ENCODE measurements at places on chromosomes 2 and 18. TPM values are rescaled to one million over a fixed set of nuclear protein-coding genes. Genes with fewer than 3 reads are reported as not detected.

Gene SFT2D3
- polyA plus RNA-seq: 8.8 TPM

- no peaks in the 10 kb centered on the region for H3K36me3 ChIP-seq
- no peaks in the 10 kb centered on the region for H3K27me3 ChIP-seq
- no peak for DNase-seq
- H3K4me1 ChIP-seq: no peaks in the 10 kb centered on the region
- H3K27ac ChIP-seq: no peak overlapping the region
- H3K4me3 ChIP-seq: no peak overlapping the region
Observed at GRCh38 chr2:170375192-170375591, 197.2 kb downstream of the MYO3B start.

- no peaks in the 10 kb centered on the region for H3K4me1 ChIP-seq
- DNase-seq: no peak
- no peaks in the 10 kb centered on the region for H3K36me3 ChIP-seq
- H3K4me3 ChIP-seq: peak within 1 kb of the TSS; percentile 21
- H3K27ac ChIP-seq: no peak within 1 kb of the TSS
Observed at GRCh38 chr2:149038442-149039212, at the start of gene LYPD6B. TSS of gene LYPD6B (plus strand) at chr2:149038699. CDS start at chr2:149130949, 92,250 bp downstream.

DNA sequence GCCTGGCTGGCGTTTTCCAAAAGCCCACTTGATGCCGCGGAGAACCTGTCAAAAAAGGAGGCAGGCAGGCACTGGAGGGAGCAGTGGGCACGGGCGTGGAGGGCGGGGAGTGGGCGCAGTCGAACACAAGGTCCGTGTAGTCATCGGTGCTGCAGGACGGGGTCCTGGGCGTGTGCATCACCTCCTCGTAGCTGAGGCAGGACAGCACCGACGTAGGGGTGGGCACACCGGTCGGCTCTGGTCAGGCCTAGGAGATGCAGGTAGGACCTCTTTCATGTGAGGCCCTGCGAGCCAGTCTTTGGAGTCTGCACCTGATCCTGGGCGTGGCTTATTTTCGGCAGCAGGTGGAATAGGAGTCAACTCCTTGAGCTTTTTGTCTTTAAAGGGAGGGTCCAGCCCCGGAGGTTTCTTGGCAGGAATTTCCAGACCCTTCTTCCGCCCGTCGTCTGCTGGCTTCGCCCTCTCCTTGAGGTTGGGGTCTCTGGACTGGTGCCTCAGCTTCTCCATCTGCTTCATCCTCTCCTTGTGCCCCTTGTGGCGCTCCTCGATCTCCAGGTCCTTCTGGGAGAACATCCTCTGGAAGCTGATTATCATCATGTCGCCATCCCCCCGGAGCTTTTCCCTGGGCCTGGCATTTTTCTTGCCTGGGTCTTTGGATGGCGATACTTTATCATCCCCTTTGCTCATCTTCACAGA is 892.5 kb upstream of the LRRTM1 start:
- no peak for DNase-seq
- H3K36me3 ChIP-seq: no peaks in the 10 kb centered on the region
- no peak overlapping the region for H3K4me3 ChIP-seq

GRCh38 chr2:109527079-109527478 is 86.7 kb downstream of the SEPTIN10 start:
- no peaks in the 10 kb centered on the region for H3K27me3 ChIP-seq
- H3K4me1 ChIP-seq: no peaks in the 10 kb centered on the region
- no peak overlapping the region for H3K27ac ChIP-seq
- H3K4me3 ChIP-seq: no peak overlapping the region

DNA sequence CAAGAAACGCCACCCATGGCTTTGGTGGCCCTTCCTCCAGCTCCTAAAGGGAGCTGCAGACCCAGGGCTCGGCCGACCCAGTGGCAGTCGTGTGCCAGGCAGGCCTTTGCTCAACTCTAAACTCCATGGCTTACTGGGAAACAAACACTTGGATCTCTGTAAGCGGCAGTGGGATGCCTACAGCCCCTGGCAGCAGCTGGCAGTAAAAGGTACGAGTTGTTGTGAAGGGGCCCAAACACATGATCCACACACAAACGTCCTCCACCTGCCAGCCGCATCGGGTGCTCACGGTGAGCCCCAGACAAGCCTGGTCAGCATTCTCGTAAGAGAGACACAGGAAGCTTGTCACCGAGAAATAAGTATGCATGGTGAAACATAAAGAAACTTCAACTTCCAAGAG is 214.9 kb downstream of the MGAT5 start:
- H3K36me3 ChIP-seq: no peaks in the 10 kb centered on the region
- H3K4me1 ChIP-seq: no peaks in the 10 kb centered on the region
- no peaks in the 10 kb centered on the region for H3K27me3 ChIP-seq
- no peak for DNase-seq
- no peak overlapping the region for H3K27ac ChIP-seq

- H3K36me3 ChIP-seq: no peaks in the 10 kb centered on the region
- DNase-seq: no peak
- H3K4me3 ChIP-seq: no peak overlapping the region
- no peaks in the 10 kb centered on the region for H3K4me1 ChIP-seq
Observed at GRCh38 chr2:13698847-13699246, 933.7 kb upstream of the LRATD1 start.

- H3K4me3 ChIP-seq: no peak overlapping the region
- no peaks in the 10 kb centered on the region for H3K4me1 ChIP-seq
- no peaks in the 10 kb centered on the region for H3K36me3 ChIP-seq
- H3K27ac ChIP-seq: no peak overlapping the region
- no peak for DNase-seq
Observed at GRCh38 chr2:10536569-10537133, 88.5 kb upstream of the ODC1 start.

Gene M1AP
- 0.55 TPM for polyA plus RNA-seq

Gene TMEM247
- not detected for polyA plus RNA-seq

DNA sequence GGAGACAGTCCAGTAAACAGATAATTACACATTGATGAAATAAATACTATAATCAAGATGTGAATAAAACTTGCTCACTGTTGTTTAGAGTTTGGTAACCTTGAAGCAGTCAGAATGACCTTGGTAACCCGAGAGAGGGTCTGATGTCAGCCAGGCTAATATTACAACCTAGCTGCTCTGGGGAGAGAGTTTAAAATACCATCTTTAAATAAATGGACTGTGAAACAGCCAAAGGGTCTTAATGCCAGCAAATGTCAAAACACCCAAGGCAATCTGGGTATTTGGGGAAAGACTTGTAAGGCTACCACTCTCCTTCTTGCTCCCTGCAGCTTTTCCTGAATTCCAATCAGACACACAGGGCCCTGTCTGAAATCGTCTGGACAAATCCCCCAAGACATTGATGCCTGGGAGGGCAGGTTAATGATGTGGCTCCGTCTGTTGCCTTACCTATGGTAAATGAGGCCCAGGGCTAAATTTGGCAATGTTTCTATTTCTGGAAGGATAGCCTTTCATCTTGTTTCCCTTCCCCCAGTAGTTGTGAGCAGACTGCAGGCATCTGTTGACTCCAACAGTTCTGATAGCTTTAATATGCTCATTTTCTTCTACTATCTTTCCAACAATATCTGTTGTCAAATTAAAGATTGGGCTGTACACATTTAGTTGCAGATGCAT is 43.0 kb upstream of the ITGB6 start:
- H3K4me1 ChIP-seq: no peaks in the 10 kb centered on the region
- H3K36me3 ChIP-seq: no peaks in the 10 kb centered on the region
- H3K27ac ChIP-seq: no peak overlapping the region
- DNase-seq: no peak
- H3K27me3 ChIP-seq: no peaks in the 10 kb centered on the region

- no peaks in the 10 kb centered on the region for H3K4me1 ChIP-seq
- DNase-seq: no peak
- no peaks in the 10 kb centered on the region for H3K36me3 ChIP-seq
- no peak overlapping the region for H3K27ac ChIP-seq
- no peaks in the 10 kb centered on the region for H3K27me3 ChIP-seq
- no peak overlapping the region for H3K4me3 ChIP-seq
Observed at GRCh38 chr2:19632403-19632991, 269.3 kb downstream of the TTC32 start.

Data from thymus (tissue), 14 donors.